CD4-positive, alpha-beta T cell treated with Interleukin-17A for 1 hour (primary cell): ENCODE measurements at places on chromosomes 4 and X.

DNA sequence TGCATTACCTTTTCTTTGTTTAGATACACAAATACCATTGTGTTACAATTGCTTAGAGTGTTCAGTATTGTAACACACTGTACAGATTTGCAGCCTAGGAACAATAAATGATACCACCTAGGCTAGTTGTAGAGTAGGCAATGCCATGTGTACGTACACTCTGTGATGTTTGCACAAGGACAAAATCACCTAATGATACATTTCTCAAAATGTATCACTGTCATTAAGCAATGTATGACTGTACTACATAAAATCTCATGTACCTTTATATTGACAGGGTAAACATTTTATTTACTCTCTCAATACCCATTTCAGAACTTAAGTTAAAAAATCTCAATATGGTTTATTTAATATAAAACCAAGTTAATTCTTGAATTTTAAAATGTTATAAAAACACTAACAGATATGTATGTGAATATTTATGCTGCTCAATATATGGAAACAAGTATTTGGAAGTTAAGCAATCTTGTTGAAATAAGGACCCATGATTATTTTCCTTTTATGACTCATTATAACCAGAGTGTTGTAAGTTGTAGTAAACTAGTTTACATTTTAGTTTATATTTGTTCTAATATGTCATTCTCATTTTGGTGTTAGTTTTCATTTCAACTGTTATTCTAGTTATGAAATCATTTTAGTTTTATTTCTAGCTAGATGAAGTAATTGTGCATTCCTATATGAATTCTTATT is 409.2 kb downstream of the TLL1 start:
- DNase-seq, result no peak

- no peak for DNase-seq
Observed at GRCh38 chrX:151099001-151099400, 77.4 kb upstream of the GPR50 start.

DNA sequence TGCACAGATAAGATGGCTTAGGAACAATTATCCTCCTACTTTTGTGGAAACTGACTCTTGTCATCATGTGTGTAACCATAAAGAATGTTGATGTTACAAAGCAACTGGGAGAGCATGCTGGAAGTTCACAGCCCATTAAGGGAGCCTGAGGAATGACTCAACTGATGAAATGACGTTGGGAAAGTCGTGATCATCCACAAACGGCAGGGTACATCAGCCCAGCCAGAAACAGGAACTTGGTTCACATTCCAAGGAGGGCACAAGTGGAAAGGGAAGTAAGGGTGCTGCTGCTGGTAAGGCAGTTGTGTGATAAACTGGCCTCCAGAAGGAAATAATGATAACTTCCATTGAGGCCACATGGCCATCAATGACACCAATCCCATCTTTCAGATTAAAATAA is 6.7 kb downstream of the TEC start:
- no peak for DNase-seq

DNA sequence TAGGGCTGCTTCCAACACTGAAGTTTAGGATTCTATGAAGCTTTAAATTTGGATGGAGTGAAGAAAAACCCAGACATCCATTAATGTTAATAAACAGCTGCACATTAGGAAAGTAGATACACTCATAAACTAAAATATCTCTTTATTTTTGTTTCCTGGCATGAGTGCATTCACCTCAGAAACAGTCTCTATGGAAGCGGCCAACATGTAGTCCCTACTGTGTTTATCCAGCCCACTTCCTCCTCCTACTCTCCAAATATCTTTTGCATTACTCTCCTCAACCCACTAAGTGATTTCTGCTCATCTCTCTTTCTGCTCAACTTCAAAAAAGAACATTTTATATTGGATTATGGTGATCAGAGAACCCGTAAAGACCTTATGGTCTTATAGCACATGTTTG is 180.3 kb upstream of the MXRA5 start:
- no peak for DNase-seq

- peak; percentile 63 for DNase-seq
Observed at GRCh38 chrX:124406294-124407014, 60.1 kb downstream of the SH2D1A start.

DNA sequence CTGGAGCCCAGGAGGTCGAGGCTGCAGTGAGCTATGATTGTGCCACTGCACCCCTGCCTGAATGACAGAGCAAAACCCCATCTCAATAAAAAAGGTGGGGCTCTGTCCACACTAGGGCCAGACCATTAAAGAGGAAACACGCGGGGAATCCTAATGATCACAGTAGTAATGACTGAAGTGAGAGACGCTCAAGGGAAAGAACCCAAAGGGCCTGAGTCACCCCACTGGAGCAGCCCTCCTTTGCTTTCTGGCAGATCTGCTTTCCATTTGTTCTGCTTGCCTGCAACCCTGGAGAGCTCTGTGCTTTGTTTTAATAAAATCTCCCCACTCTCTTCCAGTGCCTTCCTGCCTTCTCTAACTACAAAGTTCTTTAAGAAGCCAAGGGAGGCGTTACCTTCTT is 5.0 kb downstream of the TFDP3 start:
- no peak for DNase-seq

DNA sequence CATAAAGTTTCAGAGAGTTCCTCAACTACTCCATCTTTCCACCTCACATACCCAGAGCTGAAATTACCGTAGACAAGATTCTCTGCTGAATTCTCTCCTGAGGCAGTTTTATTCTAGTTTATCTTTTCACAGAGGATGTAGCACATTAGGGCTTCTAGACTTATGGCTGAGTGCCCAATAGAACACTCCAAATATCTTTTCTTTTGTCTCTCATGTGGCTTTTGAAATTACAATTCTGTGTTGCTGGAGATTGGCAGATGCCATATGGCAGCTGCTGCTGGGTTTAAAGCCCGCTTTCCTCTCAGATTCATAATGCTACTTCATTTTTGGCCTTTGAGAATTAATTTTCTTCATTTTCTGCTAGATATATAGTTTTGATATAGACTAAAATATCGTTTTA is 107.6 kb upstream of the BANK1 start:
- DNase-seq, result no peak

DNA sequence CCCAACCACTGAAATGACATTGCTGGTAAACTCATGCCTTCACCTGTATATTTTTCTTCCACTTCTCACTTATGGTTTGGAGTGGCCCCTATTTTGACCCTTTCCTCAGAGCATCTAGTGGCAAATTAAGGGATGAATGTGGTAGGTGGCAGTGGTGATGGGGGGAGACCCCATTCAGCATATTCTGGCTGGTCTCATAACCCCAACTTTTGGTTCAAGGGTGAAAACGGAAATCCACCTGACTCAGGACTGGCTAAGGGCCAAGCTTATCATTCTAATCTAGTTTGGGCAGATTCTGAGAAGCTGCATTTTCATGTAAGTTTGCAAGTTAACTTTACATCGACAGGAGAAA is 47.0 kb upstream of the NSUN7 start:
- no peak for DNase-seq

GRCh38 chr4:8095956-8096689 is 62.5 kb downstream of the ABLIM2 start:
- no peak for DNase-seq

DNA sequence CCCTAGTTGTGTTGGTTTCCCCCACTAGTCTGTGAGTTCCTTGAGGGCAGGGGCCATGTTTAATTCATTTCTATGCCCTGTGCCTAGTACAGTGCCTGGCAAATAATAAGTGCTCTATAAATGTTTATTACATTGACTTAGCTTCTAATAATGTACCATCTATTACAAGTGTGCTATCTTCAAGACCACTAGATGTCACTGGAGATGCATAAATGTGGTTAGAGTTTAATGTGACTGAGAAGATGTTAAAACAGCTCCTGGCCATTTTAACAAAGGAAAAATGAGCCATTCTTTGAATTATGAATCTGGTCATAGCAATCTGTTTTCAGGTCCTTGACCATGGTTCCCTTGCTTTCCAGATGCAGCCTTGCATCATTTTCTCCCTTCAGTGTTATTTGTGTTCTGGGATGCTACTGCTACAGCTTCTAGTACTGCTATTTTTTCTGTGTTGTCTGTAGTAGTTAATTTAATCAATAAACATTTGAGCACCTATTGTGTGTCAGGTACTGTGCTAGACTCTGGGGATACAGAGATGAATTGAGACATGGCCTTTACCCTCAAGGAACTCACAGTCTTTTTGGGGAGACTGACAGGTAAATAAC is 43.2 kb downstream of the SLC9A6 start:
- DNase-seq, result peak; percentile 63

DNA sequence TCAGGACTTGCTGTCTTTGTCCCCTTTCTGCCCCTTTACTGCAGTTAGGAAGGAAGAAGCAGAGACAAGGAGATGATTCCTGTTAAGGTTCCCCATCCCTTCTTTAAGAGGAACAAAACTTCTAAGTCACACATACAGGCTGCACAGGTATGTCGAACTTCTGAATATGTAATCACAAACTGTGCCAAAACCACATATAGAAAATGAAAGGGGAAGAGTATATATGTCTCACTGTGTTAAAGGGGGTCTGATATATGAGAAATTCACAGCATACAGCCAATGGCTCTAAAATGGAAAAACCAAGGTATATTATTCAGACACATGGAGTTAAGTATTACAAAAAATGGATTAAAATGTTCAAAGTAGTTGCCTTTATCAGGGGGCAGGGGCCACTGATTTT is 11.7 kb downstream of the CFAP97 start:
- DNase-seq, result no peak

DNA sequence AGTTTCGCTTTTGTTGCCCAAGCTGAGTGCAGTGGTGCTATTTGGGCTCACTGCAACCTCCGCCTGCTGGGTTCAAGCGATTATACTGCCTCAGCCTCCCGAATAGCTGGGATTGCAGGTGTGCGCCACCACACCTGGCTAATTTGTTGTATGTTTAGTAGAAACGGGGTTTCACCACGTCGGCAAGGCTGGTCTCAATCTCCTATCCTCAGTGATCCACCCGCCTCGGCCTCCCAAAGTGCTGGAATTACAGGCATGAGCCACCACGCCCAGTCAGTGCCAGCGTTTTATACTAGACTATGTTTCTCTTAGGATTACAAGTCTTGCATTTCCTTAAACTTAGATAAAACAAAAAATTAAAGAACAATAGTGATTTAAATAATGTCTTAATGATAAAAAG is 13.0 kb downstream of the KLF3 start:
- DNase-seq, result no peak

GRCh38 chr4:132065940-132066495 is 1083.1 kb upstream of the PCDH10 start:
- no peak for DNase-seq

DNA sequence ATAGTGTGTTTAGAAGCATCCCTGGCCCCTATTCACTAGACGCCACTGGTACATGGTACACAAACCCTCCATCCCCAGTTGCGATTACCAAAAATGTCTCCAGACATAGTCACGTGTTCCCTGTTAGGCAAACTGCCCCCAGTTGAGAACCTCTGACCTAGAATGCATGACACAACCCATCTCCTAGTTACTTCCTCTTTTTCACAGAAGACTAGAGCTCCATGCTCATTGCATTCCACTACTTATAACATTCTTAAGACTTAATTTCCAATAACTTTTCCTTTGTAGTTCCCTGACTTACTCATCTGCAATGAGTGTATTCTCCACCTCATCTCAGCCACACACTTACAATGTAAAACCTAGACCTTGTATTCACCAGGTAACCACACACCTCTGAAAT is 68.6 kb downstream of the PRSS12 start:
- DNase-seq, result no peak

GRCh38 chr4:99723612-99724011 is 66.0 kb upstream of the C4orf54 start:
- DNase-seq, result no peak

DNA sequence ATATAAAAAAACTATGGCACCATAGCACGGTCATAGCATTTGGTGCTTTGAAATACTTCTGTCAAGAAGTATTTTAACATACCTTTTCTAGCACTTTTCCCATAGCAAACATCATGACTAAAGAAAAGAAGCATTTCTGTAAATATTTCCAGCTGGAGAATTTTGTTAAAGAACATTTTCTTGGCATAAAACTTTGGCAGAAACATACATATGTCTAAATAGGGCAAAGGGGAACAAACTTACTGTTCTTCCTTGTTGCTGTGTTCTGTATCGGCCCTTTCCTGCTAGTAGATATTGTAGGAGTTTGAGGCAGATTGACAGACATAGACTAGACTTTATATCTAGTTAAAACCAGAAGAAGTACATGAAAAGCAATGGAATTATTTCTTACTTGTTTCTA is 2368.5 kb downstream of the PCDH7 start:
- DNase-seq, result no peak

- no peak for DNase-seq
Observed at GRCh38 chr4:44462259-44462658, 13.7 kb upstream of the KCTD8 start.

DNA sequence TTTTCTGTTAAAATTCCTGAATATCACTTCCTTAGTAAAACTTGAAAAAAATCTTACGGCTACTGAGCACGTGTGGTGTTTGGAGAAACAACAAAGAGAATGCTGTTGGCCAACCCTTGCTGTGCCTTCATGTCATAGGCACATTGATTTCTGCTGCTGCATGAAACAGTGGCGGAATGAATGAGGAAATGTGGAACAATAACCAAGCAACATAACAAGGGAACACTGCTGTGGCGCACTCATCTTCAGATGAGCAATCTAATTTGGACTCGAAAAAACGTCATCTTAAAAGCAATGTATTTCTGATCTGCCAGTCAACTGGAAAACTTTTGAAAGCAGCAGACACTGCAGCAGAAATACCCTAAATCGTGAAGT is 51.4 kb downstream of the PROM1 start:
- no peak for DNase-seq
